ENCODE measurements at places on chromosomes 6 and 20. TPM values are rescaled to one million over a fixed set of nuclear protein-coding genes. Genes with fewer than 3 reads are reported as not detected.

Gene FILIP1
- total RNA-seq = not detected

Gene AGER
- 29.9 TPM for total RNA-seq

Gene NMBR
- total RNA-seq = not detected

Gene AIF1
- 177 TPM for total RNA-seq

DNA sequence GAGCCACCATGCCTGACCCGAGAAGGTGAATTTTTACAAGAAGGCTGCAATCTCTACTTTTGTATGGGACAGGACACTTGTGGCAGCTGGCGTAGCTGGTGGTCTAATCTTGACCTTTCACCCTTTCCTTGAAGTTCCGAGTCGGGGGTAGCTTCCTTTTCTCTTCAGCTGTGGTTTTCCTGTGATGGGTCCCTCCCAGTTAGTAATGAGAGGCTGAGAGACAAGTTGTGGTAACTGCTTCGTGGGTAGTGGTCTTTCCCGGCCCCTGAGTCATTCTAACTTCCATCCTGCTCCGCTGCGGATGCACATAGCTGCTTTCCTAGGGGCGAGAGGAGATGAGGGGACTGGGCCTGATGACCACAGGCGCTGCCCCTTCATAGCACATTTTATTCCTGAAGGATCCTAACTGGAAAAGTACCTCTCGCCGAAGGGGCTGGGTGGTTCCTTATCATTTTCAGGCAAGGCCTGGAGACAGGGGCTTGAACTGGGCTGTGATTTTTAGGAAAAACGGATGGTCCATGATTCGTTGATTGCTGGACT, 3.1 kb downstream of the SYNJ2 start:
- DNase-seq = no peak
- H3K4me1 ChIP-seq = peaks cover 73% of the 10 kb centered on the region
- peak overlapping the region; percentile 51 for H3K4me3 ChIP-seq
- no peaks in the 10 kb centered on the region for H3K27me3 ChIP-seq

DNA sequence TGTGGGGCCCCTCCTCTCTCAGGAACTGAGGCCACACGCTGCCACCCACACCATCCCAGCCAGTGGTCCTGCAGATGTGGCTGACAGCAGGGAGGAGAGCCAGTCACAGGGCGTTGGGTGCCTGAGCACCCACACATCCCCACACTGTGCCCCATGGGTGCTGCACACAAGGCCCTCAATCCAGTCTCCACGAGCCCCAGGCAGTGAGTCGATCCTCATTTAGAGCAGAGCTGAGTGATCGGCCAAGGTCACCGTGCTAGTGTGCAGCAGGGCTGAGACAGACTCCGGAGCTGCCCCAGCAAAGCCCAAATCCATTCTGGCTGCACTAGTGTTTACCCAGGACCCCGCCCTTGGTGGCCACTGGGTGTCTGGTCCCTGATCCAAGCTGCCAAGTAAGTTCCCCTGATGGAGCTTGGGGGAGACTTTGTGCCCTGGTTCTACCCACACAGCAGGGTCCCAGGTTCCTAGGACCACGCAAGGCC, 9.0 kb downstream of the C20orf203 start:
- H3K4me1 ChIP-seq = peaks cover 6% of the 10 kb centered on the region
- no peak overlapping the region for H3K4me3 ChIP-seq
- peaks cover 6% of the 10 kb centered on the region for H3K36me3 ChIP-seq
- H3K27me3 ChIP-seq = no peaks in the 10 kb centered on the region

- DNase-seq = peak; percentile 35
- H3K36me3 ChIP-seq = peaks cover 41% of the 10 kb centered on the region
- peak overlapping the region; percentile 96 for H3K4me3 ChIP-seq
- no peaks in the 10 kb centered on the region for H3K27me3 ChIP-seq
- peaks cover 38% of the 10 kb centered on the region for H3K4me1 ChIP-seq
Measured at GRCh38 chr20:35742741-35743523, 872 bp upstream of the RBM39 start.

DNA sequence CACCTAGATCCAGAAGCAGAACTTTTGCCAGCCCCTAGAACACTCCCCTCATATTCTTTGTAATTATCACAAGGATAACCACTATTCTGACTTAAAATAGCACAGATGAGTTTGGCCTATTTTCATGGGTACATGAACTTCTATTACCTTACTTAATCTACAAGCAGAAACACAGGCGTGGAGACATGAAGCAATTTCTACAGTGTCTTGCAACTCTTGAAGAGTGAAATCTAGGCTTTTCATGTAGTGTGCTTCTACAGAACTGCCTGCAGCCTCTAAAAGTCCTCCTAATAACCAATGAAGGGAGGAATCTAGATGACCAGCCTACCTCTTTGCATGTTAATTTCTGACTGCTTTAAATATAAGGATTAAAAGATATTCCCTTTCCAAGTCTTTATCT, 82.7 kb downstream of the EPM2A start:
- no peak overlapping the region for H3K27ac ChIP-seq
- H3K27me3 ChIP-seq = no peaks in the 10 kb centered on the region
- H3K4me3 ChIP-seq = no peak overlapping the region
- DNase-seq = no peak
- no peaks in the 10 kb centered on the region for H3K36me3 ChIP-seq

DNA sequence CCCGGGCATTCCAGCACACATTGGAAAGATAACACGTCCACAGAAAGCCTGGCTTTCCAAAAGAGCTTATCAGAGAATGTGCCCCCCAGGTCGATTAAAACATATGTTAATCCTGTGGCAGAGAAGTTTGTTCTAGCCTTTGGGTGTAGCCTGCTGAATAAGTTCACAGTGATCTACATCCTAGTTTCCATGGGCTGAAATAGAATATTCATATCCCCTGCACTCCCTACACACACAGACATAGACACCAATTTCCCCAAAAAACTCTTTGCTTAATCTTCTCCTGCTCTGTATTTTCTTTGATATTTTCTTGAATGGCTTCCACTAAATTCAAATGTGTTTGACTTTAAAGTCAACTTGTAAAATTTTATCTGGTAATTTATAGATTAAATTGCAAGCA, 1.6 kb downstream of the LPA start:
- no peaks in the 10 kb centered on the region for H3K27me3 ChIP-seq
- H3K27ac ChIP-seq = no peak overlapping the region
- H3K4me3 ChIP-seq = no peak overlapping the region
- DNase-seq = no peak

GRCh38 chr6:167824591-167825331, 1.9 kb upstream of the AFDN start:
- peaks cover 54% of the 10 kb centered on the region for H3K27me3 ChIP-seq
- DNase-seq = no peak
- H3K4me1 ChIP-seq = peaks cover 26% of the 10 kb centered on the region

Measured in activated CD8-positive, alpha-beta T cell treated with anti-CD3 and anti-CD28 coated beads, Interleukin-2, amount 10 ng/mL, durations not matched to agents 7 days and 5 days (primary cell).